Fibroblast of mammary gland (primary cell): ENCODE measurements at places on chromosomes 11 and 22.
A peak's percentile ranks its signal among the peaks of the same experiment; 100 is the strongest.

- DNase-seq = no peak
These were observed 2.2 kb upstream of the SCUBE1 start for GRCh38 chr22:43345356-43345755.

GRCh38 chr11:29336727-29337575 is 679.9 kb downstream of the KCNA4 start:
- DNase-seq = no peak

GRCh38 chr22:31621507-31622124 is 40.4 kb downstream of the PISD start:
- no peak for DNase-seq

- peak; percentile 19 for DNase-seq
These were observed 156.4 kb downstream of the ATG16L2 start for GRCh38 chr11:72970557-72971118.

DNA sequence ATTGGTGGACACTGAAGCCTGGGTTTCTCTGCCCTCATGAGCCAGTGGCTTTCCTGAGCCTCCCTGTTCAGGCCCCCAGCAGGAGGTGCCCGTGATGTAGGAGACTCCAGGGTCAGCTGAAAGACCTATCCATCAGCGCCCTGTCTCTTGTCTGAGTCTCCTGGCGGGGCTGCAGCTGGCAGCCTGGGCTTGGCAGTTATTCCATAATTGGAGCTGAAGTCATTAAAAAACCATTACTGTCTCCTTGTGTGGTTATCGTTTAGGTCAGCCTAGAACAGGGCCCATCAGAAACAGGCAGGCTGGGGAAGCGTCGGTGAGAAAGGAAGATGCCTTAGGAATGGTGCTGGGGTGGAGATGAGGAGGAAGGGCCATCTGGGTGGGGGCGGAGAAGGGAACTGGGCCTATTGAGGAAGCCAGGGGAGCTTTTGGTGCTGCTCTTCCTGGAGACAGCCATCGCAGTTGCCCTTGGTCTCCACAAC is 5.0 kb downstream of the TUB start:
- peak; percentile 23 for DNase-seq

DNA sequence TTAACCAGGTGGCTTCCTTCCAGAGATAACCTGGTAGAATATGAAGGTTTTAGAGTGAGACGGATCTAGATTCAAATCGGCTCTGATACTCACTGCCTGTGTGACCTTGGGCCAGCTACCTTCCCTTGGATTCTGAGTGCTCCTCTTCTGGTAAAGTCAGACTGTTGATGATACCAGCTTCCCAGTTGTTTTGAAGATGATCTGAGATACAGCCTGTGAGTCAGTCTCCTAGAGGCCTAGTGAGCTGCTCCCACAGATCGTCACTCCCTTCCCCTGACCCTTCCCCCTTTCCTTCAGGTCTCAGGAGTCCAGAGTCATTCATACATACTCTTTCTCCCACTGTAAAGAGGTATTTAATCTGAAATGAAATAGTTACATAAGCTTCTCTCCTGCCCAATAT is 207.8 kb downstream of the GRIK4 start:
- DNase-seq = peak; percentile 12

GRCh38 chr22:44381761-44382115 is 69.0 kb upstream of the SHISAL1 start:
- no peak for DNase-seq
